Mesangial cell (primary cell): ENCODE measurements at places on chromosomes 1 and 21. TPM values are rescaled to one million over a fixed set of nuclear protein-coding genes. Genes with fewer than 3 reads are reported as not detected.

The RGS13 gene
- not detected in 2 replicates for total RNA-seq

The SYTL1 gene
- 20.2 and 55.0 TPM in 2 replicates for total RNA-seq

The SELL gene
- total RNA-seq: 0.16 TPM in 1 of 2 replicates, not detected in the other

The SYT14 gene
- 2.6 and 8.0 TPM in 2 replicates for total RNA-seq

The PLA2G5 gene
- not detected in 2 replicates for total RNA-seq

The HPDL gene
- 3.0 and 8.3 TPM in 2 replicates for total RNA-seq

The THEM5 gene
- not detected in 2 replicates for total RNA-seq

The LMX1A gene
- not detected in 2 replicates for total RNA-seq

The RSPH1 gene
- total RNA-seq: 0.38 TPM in 1 of 2 replicates, not detected in the other

The CHRNB2 gene
- 0.25 TPM in 1 of 2 replicates, not detected in the other for total RNA-seq

The C1orf210 gene
- total RNA-seq: not detected in 2 replicates

The DENND1B gene
- 4.1 and 5.6 TPM in 2 replicates for total RNA-seq

The LRRC53 gene
- not detected in 2 replicates for total RNA-seq

The SLX9 gene
- 15.2 and 21.3 TPM in 2 replicates for total RNA-seq

The CLDN19 gene
- 1.8 TPM in 1 of 2 replicates, not detected in the other for total RNA-seq

The EDEM3 gene
- total RNA-seq: 11.7 and 14.2 TPM in 2 replicates

The ARHGEF16 gene
- 8.6 and 17.7 TPM in 2 replicates for total RNA-seq

The COL16A1 gene
- total RNA-seq: 16.5 and 68.8 TPM in 2 replicates

The TXNIP gene
- 18.7 and 484 TPM in 2 replicates for total RNA-seq

The OSCP1 gene
- total RNA-seq: 7.5 and 12.0 TPM in 2 replicates

The MYBPH gene
- total RNA-seq: not detected in 2 replicates

The KLF17 gene
- total RNA-seq: under 0.01 TPM in 1 of 2 replicates, not detected in the other

The C1orf94 gene
- not detected in 2 replicates for total RNA-seq

The PGLYRP4 gene
- total RNA-seq: not detected in 2 replicates

The ZNF593OS gene
- 0.13 TPM in 1 of 2 replicates, not detected in the other for total RNA-seq

The NRDC gene
- total RNA-seq: 55.7 and 56.7 TPM in 2 replicates
